ENCODE measurements at places on chromosomes 2 and 18. TPM values are rescaled to one million over a fixed set of nuclear protein-coding genes. Genes with fewer than 3 reads are reported as not detected.

GRCh38 chr2:240972201-240972600 lies 26.2 kb upstream of the SNED1 start:
- H3K4me3 ChIP-seq, result no peak overlapping the region
- no peaks in the 10 kb centered on the region for H3K36me3 ChIP-seq
- no peaks in the 10 kb centered on the region for H3K4me1 ChIP-seq
- no peak overlapping the region for H3K27ac ChIP-seq

GRCh38 chr2:18950361-18950851 lies 361.0 kb upstream of the NT5C1B start:
- DNase-seq, result no peak
- peaks cover 2% of the 10 kb centered on the region for H3K4me1 ChIP-seq
- H3K36me3 ChIP-seq, result no peaks in the 10 kb centered on the region
- no peak overlapping the region for H3K4me3 ChIP-seq
- H3K27ac ChIP-seq, result no peak overlapping the region

DNA sequence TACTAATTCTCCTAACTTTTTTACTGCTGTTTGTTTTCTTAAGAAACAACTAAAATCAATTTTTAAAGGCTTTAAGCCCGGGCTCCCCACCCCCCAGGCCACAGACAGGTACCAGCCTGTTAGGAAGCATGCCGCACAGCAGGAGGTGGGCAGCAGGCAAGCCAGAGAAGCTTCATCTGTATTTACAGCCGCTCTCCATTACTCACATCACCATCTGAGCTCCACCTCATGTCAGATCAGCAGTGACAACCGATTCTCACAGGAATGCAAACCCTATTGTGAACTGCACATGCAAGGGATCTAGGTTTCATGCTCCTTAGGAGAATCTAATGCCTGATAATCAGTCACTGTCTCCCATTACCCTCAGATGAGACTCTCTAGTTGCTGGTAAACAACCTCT lies 517.0 kb downstream of the NRXN1 start:
- H3K27ac ChIP-seq, result no peak overlapping the region
- H3K4me1 ChIP-seq, result no peaks in the 10 kb centered on the region
- no peaks in the 10 kb centered on the region for H3K27me3 ChIP-seq
- H3K4me3 ChIP-seq, result no peak overlapping the region

- no peaks in the 10 kb centered on the region for H3K27me3 ChIP-seq
- H3K27ac ChIP-seq, result peak overlapping the region; percentile 81
- peaks cover 3% of the 10 kb centered on the region for H3K36me3 ChIP-seq
- peaks cover 9% of the 10 kb centered on the region for H3K4me1 ChIP-seq
- no peak for DNase-seq
Measured at GRCh38 chr2:46187112-46187618, 110.0 kb upstream of the EPAS1 start.

GRCh38 chr2:118223992-118224894 lies 136.0 kb downstream of the INSIG2 start:
- DNase-seq, result peak; percentile 66
- peaks cover 12% of the 10 kb centered on the region for H3K4me1 ChIP-seq
- peak overlapping the region; percentile 16 for H3K4me3 ChIP-seq
- H3K36me3 ChIP-seq, result no peaks in the 10 kb centered on the region
- H3K27me3 ChIP-seq, result peaks cover 66% of the 10 kb centered on the region

DNA sequence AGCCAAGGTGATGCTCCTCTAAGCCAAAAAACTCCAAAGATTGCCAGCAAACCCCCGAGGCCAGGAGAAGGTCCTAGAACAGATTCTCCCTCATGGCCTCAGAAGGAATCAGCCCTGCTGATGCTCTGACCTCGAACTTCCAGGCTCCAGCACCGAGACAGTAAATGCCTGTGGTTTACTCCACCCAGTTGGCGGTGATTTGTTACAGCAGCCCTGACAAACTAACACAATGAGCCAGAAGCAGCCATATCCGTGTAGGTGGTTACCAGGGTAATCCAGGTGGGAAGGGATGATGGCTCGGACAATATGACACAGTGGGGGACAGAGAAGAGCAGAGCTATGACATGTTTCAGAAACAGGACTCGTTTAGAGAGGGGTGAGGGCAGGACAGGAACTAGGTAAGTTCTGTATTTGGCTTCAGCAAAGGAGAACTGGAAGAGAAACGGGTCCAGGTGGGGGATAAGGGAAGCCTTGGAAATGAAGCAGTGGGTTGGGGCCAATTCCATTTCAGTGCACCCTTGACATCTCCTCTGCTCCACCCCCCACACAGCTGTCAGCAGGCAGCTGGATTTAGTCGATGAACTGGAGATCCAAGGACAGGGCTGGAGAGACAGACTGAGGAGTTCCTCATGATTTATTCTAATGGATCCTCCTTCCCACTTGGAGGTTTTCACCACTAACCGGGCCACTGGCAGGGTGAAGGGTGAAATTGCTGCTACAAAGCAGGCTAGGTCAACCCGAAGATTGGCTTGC lies 179.7 kb upstream of the SH3BP4 start:
- H3K36me3 ChIP-seq, result no peaks in the 10 kb centered on the region
- DNase-seq, result peak; percentile 23

- no peak for DNase-seq
- no peaks in the 10 kb centered on the region for H3K36me3 ChIP-seq
- H3K27me3 ChIP-seq, result no peaks in the 10 kb centered on the region
- no peak overlapping the region for H3K27ac ChIP-seq
Measured at GRCh38 chr18:33062834-33063364, 290.1 kb upstream of the KLHL14 start.

- no peaks in the 10 kb centered on the region for H3K36me3 ChIP-seq
- no peak for DNase-seq
Measured at GRCh38 chr18:54453996-54454395, 96.3 kb downstream of the C18orf54 start.

- H3K27me3 ChIP-seq, result no peaks in the 10 kb centered on the region
- H3K4me3 ChIP-seq, result no peak overlapping the region
- H3K27ac ChIP-seq, result no peak overlapping the region
- no peaks in the 10 kb centered on the region for H3K36me3 ChIP-seq
- DNase-seq, result no peak
Measured at GRCh38 chr2:239697399-239698164, 296.8 kb upstream of the HDAC4 start.

- peaks cover 51% of the 10 kb centered on the region for H3K4me1 ChIP-seq
- peak overlapping the region; percentile 87 for H3K4me3 ChIP-seq
- no peaks in the 10 kb centered on the region for H3K27me3 ChIP-seq
- H3K27ac ChIP-seq, result no peak overlapping the region
- no peak for DNase-seq
Measured at GRCh38 chr2:183035954-183036669, 2.1 kb downstream of the NCKAP1 start.

DNA sequence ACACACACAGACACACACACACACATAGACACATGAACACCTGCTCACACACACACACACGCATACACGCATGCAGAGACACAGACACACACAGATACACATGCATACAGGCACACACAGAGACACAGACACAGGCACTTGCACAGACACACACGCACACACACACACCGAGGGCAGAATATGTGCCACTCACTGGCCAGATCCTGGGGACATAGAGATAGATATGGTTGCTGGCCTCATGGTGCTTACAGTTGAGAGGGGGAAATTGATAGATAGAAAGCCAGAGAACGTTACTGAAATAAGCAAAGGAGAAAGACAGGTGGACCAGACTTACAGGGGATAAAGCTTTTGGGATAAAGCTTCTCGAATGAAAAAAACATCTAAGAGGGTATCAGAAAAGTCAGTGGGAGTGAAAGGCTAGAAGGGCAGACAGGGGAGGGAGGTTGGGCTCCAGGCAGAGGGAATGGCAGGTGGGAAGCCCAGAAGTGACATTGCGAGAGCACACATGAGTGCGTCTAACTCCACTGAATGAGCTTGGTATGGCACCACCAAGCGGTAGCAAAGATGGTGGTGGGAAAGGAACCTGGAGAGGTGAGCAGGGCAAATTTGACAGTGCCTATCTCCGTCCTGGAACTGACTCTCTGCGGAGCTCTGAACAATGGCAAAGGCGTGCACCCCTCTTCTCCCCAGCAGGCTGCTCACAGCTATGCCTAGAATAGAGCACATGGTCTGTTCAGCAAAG lies 390.1 kb upstream of the TRIB2 start:
- H3K4me1 ChIP-seq, result no peaks in the 10 kb centered on the region
- H3K36me3 ChIP-seq, result no peaks in the 10 kb centered on the region
- no peak for DNase-seq
- H3K27me3 ChIP-seq, result no peaks in the 10 kb centered on the region
- H3K4me3 ChIP-seq, result no peak overlapping the region

DNA sequence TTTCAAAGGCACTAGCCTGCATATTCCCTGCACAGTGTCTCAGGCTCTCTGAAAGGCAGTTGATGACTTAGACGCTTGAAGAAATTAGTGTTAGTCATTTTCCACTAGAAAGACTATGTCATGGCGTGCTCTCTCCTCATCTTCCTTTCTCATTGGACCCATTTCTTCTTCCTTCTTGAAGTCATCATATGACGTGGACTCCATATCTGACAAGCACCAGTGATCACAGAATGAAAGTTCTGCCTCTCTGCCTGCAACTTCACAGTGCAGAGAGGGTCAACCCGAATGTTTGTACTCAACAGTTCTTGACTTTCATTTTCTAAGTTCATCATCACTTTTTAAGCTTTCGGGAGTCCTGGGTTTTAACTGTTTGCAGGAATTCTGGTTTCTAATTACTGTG lies 63.7 kb upstream of the CYRIA start:
- no peaks in the 10 kb centered on the region for H3K36me3 ChIP-seq
- H3K27me3 ChIP-seq, result no peaks in the 10 kb centered on the region
- H3K27ac ChIP-seq, result no peak overlapping the region
- DNase-seq, result no peak

DNA sequence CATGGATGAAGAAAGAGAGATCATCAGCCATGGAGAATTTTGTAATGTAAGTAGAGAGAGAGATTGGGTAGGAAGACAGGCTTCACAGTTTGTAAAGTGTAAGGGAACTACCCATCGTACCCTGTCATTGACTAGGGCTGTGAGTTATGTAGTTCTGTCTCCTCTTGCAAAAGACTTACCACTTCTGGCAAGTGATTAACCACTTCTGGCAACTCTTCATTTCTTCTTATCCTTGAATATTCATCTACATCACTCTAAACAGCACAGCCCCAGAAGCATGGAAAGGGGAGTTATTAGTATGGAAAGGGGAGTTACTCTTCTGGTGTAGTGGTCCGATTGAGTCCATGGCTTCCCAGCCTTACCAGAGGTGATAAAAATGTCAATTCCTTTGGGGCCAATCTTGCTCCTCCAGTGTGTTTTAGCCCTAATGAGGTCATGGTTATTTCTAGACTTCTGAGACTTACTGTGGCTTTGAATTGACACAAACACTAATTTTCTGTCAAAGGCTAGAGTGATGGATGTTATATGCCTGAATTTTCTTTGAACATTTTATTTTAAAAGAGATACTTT lies 52.0 kb downstream of the STAT1 start:
- DNase-seq, result no peak
- peaks cover 4% of the 10 kb centered on the region for H3K36me3 ChIP-seq
- H3K4me3 ChIP-seq, result no peak overlapping the region
- H3K27me3 ChIP-seq, result no peaks in the 10 kb centered on the region
- peaks cover 7% of the 10 kb centered on the region for H3K4me1 ChIP-seq
- H3K27ac ChIP-seq, result no peak overlapping the region

GRCh38 chr2:138703242-138703641 lies 76.9 kb downstream of the NXPH2 start:
- no peak for DNase-seq
- H3K27ac ChIP-seq, result no peak overlapping the region
- H3K4me1 ChIP-seq, result peaks cover 9% of the 10 kb centered on the region
- no peaks in the 10 kb centered on the region for H3K27me3 ChIP-seq
- no peak overlapping the region for H3K4me3 ChIP-seq
- no peaks in the 10 kb centered on the region for H3K36me3 ChIP-seq

DNA sequence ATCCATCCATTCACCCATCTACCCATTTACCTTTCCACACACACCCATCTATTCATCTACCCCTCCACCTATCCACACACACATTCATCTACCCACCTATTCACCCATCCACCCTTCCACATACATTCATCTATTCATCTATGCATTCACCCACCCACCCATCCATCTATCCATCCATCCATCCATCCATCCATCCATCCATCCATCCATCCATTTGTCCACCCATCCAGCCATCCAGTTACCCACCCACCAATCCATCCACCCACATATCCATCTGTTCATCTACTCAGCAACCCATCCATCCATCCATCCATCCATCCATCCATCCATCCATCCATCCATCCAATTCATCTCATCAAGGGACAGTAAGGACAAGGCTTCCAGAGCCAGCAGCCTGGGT lies 74.0 kb downstream of the INHBB start:
- no peak overlapping the region for H3K27ac ChIP-seq
- H3K4me1 ChIP-seq, result peaks cover 5% of the 10 kb centered on the region
- no peaks in the 10 kb centered on the region for H3K36me3 ChIP-seq
- DNase-seq, result no peak

- H3K27me3 ChIP-seq, result no peaks in the 10 kb centered on the region
- H3K4me1 ChIP-seq, result no peaks in the 10 kb centered on the region
- no peak overlapping the region for H3K27ac ChIP-seq
- H3K4me3 ChIP-seq, result no peak overlapping the region
- no peak for DNase-seq
- H3K36me3 ChIP-seq, result no peaks in the 10 kb centered on the region
Measured at GRCh38 chr2:160507046-160507407, 13.4 kb upstream of the RBMS1 start.

DNA sequence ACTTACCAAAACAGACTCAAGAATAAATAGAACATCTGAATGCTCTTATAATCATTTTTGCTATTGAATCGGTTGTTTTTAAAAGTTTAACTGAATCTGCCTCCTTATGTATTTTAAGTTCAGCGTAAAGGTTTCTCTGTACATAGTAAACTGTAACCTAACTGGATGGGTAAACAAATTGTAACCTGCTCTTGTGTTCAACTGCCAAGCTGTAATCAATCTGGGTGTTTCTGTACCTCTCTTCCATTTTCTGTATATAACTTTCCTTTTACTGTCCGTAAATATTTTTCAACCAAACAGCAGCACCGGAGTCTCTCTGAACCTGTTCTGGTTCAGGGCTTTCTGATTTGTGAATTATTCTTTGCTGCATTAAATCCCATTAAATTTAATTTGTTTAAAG lies 27.6 kb upstream of the DNAH7 start:
- no peak overlapping the region for H3K4me3 ChIP-seq
- DNase-seq, result no peak
- H3K36me3 ChIP-seq, result no peaks in the 10 kb centered on the region
- no peaks in the 10 kb centered on the region for H3K27me3 ChIP-seq
- H3K27ac ChIP-seq, result no peak overlapping the region

GRCh38 chr2:6741229-6741628 lies 124.5 kb downstream of the CMPK2 start:
- no peak overlapping the region for H3K4me3 ChIP-seq
- no peaks in the 10 kb centered on the region for H3K27me3 ChIP-seq
- DNase-seq, result no peak

Gene NAT8
- not detected for total RNA-seq

Gene PTPN2
- 7.5 TPM for total RNA-seq

Gene CD8B2
- not detected for total RNA-seq

Gene GREB1
- total RNA-seq, result 5.2 TPM

Gene GYPC
- total RNA-seq, result 118 TPM

Gene TNFRSF11A
- total RNA-seq, result 1.9 TPM

Gene SEPTIN2
- total RNA-seq, result 199 TPM

Gene DSG1
- total RNA-seq, result 0.83 TPM

Gene NT5C1B
- not detected for total RNA-seq

Gene NRP2
- total RNA-seq, result 3.1 TPM

Gene OSR1
- 2.4 TPM for total RNA-seq

Gene YIPF4
- 77.5 TPM for total RNA-seq

All from heart left ventricle (tissue), 16 donors.